ENCODE measurements at places on chromosomes 7 and 10.

GRCh38 chr10:100364735-100365391, 17.8 kb downstream of the SCD start:
- peak; percentile 71 for DNase-seq

GRCh38 chr7:20030915-20031362, 186.2 kb downstream of the MACC1 start:
- no peak for DNase-seq

DNA sequence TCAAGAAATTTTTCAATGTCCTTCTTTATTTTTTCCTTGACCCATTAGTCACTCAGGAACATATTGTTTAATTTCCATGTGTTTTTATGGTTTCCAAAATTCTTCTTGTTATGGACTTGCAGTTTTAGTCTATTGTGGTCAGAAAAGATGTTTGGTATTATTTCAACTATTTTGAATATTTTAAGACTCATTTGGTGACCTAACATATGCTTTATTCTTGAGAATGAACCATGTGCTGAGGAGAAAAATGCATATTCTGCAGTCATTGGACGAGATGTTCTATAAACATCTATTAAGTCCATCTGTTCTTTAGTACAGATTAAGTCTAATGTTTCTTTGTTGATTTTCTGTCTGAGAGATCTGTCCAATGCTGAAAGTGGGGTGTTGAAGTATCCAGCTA, 42.3 kb upstream of the MDFIC start:
- no peak for DNase-seq

GRCh38 chr7:144957998-144958397, 122.1 kb upstream of the TPK1 start:
- no peak for DNase-seq
